Activated CD4-positive, alpha-beta T cell treated with anti-CD3 and anti-CD28 coated beads, Interleukin-2, Interleukin-6, amounts not matched to agents 100 ng/mL and 50 ng/mL, durations not matched to agents 16 hours and 8 hours (primary cell): ENCODE measurements at places on chromosomes 4 and X.

GRCh38 chr4:130238121-130238520 lies 1142.2 kb downstream of the C4orf33 start:
- DNase-seq, result no peak

- no peak for DNase-seq
Measured at GRCh38 chr4:23877758-23878229, 12.1 kb downstream of the PPARGC1A start.

DNA sequence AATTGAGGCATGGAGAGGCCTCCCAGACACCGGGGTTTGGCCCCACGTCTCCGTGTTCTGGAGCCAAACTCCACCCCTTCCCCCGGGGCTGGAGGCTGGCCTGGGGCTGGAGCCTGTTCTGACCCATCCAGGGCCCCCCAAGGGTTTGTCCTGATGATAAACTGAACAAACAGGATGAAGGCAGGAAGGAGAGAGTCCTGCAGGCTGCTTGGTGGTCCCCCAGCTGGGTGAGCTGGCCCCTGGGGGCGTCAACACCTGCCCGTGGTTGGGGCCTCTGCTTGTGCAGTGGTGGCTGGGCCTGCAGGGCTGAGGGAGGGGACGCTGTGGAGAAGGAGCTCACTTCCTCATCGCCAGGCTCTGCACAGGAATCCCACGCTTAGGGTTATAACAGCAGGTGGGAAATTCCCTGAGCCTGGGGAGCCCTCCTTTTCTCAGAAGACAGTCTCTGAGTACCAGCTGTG lies 2.3 kb downstream of the SH3TC1 start:
- DNase-seq, result peak; percentile 50

- no peak for DNase-seq
Measured at GRCh38 chr4:47990145-47990544, 26.3 kb downstream of the CNGA1 start.

GRCh38 chr4:151484396-151485102 lies 75.6 kb downstream of the FHIP1A start:
- no peak for DNase-seq

- no peak for DNase-seq
Measured at GRCh38 chr4:81213671-81214070, 1.4 kb downstream of the PRKG2 start.

DNA sequence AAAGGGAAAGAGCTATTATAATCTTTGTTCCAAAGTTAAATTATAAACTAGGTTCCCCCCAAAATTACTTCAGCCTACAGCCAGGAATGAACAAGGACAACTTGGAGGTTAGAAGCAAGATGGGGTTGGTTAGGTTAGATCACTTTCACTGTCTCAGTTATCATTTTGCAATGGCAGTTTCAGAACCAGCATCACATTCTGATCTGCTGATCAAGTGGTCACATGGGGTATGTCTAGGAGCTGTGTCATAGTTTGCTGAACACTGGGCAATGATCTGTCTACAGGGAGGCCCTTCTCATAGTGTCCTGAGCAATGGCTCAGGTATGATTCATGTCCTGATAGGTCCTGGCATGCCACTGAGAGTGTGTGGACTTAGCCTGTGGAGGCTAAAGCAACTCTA lies 41.6 kb upstream of the XIAP start:
- no peak for DNase-seq

DNA sequence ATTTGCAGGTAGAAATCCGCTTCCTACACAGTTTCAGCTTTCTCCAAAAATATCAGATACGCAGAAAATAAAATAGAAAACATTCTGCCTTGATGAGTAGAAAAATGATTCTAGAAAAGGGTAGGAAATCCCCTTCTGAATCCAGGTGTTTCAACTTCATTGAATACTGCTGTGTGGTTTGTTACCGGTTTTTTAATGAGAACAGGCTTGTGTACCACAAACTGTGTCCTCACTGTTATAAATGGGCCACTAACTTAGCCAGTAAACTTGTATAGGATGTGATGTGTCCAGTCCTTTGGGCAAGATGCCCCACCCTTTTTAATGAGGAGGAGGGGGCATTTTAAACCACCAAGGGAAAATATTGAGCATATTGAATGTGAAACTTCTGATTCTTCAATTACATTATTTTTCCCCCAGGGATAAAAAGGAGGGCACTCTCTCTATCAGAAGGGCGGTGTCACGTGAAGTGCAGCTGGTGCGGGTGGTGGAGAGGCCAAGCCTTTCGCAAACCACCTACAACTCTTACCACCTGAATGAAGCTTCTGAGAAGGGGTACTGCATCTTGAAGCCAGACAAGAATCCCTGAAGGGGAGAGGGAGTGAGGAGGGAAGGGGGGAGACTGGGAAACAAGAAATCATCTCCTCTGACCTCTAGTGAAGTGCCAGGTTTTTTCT lies 4.5 kb downstream of the CXXC4 start:
- no peak for DNase-seq

DNA sequence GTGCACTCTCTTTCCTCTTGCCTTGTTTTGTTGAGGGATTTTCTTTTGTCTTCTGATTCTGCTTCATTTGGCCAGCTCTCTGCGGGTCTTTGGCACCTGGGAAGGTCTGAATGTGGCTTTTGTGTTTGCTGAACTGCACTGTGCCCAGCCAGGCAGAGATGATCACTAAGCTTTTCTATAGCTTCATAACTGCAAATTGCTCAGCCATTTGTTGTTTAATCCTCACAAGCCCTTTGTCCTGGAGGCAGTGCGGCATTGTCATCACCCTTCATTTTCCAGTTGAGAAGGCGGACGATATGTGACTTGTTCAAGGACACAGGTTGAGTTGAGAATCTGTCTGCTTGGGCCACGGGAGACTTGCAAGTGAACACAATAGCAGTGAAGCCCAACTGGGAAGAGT lies 46.0 kb upstream of the SFRP2 start:
- no peak for DNase-seq

- DNase-seq, result no peak
Measured at GRCh38 chrX:141733371-141733770, 34.8 kb upstream of the SPANXD start.

DNA sequence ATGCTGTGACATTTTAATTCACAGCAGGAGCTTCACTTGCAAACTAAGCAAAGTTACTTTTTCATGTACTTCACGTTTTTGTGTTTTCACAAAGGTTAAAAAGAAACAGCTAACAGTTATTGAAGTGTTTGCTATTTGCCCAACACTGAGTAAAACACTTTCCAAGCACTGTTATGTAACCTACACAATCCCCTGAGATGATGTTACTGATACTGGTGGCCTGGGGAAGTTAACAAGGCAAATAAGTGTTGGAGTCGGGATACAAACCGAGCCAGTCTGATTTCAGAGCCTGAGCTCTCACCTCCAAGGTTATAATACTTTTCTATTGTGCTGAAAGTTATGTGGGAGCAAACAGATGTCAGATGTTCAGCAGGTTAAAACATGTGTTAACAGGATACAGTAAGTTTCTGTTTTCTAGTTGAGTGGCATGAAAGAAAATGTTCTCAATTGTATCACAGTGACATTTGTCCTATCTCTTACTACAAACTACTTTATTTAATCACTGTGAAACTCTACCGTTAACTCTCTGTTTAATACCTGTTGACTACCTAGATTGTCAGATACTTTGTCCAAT lies 3.9 kb upstream of the CXCL13 start:
- no peak for DNase-seq

GRCh38 chrX:129646566-129647417 lies 8.0 kb downstream of the APLN start:
- no peak for DNase-seq

DNA sequence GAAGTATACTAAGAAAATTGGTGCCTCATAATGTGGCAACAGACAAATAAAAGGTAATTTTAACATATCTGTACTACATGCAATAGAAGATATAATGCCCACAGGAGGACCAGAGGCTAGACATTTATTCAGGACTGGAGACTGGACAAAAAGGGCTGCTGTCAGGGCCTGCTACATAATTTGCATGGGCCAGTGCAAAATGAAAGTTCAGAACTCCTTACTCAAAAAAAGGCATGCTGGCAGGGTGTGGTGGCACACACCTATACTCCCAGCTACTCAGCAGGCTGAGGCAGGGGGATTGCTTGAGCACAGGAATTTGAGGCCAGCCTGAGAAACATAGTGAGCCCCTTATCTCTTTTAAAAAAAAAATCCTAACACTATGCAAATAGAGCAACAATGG lies 12.4 kb upstream of the MAOA start:
- DNase-seq, result no peak
